ENCODE measurements at places on chromosomes 7 and 10.
A peak's percentile ranks its signal among the peaks of the same experiment; 100 is the strongest.

- no peak for DNase-seq
Measured at GRCh38 chr10:87030912-87031635, 11.0 kb downstream of the FAM25A start.

- DNase-seq: no peak
Measured at GRCh38 chr7:73871163-73872011, 10.4 kb downstream of the TMEM270 start.

DNA sequence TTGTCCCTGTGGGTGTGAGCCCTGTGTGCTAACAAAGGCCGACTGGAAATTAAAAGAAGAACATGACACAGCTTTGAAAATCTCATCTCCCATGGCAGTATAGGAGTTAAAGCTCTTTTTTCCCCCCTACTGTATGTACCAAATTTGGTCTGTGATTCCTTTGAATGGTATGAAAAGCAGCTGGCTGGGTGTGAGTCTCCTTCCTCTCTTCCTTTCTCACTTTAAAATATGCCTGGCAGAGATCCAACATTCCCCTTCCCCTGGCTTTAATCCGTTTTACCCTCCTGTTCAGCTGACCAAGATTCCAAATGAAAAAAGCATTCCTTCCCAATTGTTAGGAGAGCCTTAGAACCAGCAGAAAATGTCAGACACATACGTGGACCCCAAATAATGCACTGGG is 225.0 kb upstream of the CELF2 start:
- DNase-seq: no peak

DNA sequence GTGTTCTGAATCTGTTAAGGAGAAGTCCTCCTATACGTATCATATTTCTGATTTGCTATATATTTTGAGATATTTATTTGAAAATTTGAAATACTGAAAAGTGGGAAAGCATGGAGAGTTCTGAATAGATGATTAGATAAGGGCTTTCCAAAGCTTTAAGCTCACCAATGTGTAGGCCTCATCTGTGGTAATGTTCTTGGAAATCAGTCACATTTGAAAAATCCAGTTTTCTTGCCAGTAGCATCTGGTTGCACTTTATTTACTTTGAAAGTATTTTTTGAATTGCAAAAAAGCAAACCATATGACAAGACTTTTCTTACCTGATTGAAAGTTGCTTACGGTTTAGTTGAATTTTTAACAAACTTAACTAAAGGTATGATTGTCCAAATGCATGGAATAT is 21.7 kb downstream of the ADD3 start:
- no peak for DNase-seq

GRCh38 chr10:95026461-95026860 is 42.8 kb downstream of the CYP2C8 start:
- no peak for DNase-seq

- peak; percentile 81 for DNase-seq
Measured at GRCh38 chr10:132554991-132555647, 17.5 kb downstream of the INPP5A start.

GRCh38 chr7:36199329-36199728 is 46.3 kb downstream of the EEPD1 start:
- DNase-seq: no peak

GRCh38 chr7:11161499-11161898 is 187.8 kb downstream of the PHF14 start:
- DNase-seq: no peak

DNA sequence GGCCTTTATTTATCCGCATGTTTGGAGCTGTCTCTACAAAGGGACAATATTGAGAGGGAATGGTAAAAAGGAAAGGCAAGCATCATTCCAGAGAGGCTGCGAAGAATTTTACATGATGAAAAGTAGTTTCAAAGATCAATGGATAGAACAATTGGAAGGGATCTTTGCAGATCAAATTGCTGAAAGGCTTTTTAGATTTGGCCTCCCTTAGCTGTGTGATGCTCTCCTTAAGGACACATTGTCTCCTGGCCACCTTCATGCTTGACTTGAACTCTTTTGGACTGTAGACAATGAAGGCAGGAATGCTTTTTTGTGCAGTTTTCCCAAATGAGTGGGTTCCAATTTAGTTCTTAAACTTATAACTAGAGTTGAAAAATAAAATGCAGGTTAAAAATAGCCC is 344.7 kb downstream of the ARL4A start:
- DNase-seq: no peak

DNA sequence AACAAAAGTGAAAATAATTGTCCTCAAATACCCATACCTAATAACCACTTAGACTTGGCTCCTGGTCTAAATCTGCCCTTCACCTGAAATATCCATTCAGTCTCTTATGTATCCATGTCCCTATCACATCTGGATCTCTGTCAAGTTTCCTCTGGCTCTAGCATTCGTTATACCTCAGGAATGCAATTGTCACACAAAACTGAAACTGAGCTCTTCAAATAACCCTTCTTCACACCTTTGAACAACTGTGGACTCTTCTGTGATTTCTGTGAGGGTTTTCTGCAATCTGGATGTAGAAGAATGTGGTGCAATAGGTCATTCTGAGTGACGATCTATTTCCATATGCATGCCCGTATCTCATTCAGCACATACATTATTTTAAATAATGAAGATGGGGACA is 53.5 kb upstream of the FGL2 start:
- DNase-seq: no peak

- DNase-seq: no peak
Measured at GRCh38 chr10:28581916-28582315, 49.0 kb downstream of the WAC start.

DNA sequence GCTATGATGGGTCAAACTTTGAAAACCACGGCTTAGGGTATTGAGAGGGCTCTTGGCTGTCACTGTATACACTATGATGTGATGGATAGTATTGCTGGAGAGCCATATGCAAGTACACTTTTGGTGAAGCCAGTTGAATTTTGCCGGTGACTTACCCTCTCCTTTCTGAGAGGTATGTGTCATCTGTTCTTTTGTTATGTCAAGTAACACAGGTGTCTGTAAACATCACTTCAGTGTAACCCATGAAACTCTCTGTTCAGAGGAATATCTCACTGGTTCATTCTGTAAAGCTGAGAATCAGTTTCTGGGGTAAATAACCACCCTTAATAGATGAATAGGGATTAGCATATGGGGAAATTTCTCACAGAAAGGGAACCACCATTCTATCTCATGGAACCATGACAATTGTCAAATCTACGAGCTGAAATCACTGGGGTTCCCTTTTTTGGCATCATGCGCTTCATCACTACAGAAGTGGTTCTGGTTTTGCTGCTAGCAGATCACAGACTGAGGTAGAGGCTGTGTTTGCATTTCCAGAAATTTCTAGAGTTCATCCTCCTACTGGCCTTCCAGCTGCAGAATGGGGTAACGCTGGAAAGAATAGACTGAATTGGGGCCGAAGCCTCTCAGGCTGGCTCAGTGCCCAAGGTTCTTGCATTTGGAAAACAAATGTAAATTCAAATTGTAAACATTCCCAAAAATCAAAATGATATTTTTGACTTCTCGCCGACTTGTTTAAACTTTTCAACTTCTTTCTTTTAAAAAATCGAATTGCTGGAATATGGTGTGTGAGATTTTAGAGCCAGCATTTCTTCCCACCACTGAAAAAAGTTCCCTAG is 83.3 kb upstream of the CREB5 start:
- no peak for DNase-seq

DNA sequence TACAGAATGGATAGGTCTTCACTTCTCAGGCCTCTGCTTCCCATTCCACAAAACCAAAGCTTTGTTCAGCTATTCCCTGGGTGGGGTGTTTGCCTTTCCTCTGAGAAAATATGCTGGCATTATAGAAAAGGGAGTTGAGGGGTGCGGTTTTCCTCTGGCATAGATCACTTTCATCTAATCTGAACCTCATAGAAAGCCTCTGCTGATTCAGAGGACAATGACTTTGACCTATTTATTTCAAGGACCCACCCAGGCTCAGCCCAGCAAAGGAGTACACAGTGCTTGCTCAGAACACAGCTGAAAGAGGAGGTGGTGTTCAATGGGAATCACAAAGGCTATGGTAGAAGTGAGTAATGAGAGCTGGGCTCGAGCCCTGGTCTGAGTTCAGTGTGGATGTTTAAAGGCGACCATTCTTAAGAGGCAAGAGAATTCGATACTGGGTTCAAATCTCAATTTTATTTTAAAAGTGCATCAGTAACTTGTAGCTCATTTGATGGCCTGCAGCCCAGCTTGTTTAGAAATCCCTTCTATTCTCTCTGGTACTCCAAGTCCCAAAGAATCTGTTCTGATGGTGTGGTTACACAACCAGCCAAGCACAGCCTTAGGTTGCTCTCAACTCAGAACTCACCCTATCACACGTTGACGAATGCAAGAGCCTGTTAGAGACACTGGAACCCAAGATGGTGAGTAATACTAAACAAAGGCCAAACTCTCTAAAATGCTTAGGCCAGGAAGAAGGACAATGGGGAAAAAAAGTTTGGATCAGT is 1012.8 kb downstream of the LRMDA start:
- DNase-seq: no peak

DNA sequence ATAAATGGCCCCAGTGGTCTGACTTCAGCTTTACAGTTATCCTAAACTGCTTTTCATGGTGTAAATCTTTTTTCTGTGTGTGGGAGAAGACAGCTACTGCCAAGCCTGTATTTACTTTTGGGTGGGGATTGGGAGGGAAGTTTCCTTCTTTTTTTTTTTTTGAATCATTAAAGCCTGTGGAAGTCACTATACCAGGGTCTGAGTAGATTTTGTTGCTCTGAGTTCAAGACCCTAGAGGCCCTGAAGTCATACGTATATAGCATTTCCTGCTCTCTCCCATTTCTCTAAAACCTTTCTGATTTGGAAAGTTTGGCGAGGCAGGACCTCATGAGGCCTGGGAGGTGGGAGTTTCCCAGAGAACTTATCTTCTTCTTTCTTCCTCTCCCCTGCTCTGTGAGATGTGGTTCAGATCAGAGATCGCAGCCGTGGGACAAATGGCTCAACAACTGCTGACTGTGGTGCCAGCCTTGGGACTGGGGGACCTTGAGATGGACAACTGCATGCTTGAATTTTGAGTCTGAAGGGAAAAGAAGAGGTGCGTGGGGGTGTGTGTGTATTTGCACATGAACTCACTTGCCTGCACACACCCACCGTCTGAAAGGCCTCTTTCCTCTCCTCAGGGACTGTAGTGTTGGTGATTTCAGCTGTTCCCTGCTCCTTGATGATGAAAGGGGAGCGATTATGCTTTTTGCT is 18.1 kb downstream of the LRMDA start:
- no peak for DNase-seq

GRCh38 chr10:94035982-94036765 is 42.4 kb downstream of the PLCE1 start:
- no peak for DNase-seq

DNA sequence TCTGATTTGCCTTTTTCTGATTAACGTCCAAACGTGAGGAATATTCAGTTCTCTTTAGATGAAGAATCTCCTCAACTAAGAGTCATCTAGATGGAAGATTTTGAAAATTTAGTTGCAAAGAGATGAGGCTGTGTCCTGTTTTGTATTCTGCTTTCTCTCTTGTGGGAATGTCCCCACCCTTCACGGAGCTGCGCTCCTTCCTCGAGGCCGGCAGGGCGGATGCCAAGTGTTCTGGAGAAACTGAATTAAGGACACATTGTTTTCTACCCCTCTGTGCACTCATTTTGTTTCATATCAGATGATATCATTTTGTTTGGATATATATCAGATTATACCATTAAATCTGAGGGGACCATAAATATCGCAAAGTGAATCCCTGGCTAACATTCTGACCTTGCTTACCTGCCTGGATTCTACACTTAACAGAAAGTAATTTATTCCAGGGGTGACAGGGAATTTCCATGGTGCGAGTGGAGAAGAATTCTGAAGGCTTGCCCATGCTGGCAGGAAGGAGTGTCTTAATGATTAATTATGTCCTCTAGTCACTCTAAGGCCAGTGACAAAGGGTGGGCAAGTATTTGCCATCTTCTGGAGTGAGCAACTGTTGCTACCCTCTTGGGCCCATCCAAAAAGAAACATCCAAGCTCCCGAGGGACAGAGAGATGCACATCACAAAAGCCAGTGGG is 47.9 kb upstream of the IGFBP3 start:
- DNase-seq: no peak

DNA sequence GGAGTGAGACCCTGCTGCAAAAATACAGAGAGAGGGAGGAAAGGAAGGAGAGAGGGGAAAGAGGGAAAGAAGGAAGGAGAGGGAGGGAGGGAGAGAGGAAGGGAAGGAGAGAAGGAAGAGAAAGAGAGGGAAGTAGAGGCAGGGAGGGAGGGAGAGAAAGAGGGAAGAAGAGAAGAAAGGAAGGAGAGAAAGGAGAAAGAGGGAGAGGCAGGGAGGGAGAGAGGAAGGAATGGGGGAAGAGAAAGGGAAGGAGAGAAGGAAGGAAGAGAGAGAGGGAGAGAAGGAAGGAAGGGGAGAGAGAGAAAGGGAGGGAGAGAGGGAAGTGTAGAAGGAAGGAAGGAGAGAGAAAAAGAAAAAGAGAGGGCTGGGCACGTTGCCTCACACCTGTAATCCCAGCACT is 121.7 kb downstream of the TMEM130 start:
- DNase-seq: no peak

DNA sequence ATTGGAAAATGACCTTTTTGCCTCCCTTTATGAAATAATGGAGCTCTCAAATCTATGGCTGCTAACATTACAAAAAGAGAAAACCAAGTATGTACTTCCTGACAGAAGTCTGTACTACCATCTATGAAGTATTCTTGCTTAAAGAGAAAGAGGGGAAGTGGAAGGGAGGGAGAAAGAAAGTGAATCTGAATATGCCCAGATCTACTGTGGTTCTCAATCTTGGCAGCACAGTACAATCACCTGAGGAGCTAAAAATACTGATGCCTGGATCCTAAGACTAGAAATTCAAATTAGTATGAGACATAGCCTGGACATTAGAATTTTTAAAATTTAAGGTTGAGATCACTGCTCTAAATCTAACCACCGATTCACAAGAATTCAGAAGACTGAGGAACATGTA is 85.2 kb downstream of the IGF2BP3 start:
- DNase-seq: no peak

DNA sequence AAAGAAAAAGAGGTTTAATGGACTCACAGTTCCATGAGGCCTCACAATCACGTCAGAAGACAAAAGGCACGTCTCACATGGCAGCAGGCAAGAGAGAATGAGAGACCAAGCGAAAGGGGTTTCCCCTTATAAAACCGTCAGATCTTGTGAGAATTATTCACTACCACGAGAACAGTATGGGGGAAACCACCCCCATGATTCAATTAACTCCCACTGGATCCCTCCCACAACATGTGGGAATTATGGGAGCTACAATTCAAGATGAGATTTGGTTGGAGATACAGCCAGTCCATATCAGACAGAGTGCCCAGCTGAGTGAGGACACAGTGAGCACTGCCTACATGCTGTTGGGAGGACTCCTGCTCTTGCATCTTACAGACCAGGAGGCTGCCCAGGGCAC is 148.4 kb downstream of the TEX36 start:
- DNase-seq: no peak

- DNase-seq: no peak
Measured at GRCh38 chr7:3075441-3075840, 31.8 kb upstream of the CARD11 start.

DNA sequence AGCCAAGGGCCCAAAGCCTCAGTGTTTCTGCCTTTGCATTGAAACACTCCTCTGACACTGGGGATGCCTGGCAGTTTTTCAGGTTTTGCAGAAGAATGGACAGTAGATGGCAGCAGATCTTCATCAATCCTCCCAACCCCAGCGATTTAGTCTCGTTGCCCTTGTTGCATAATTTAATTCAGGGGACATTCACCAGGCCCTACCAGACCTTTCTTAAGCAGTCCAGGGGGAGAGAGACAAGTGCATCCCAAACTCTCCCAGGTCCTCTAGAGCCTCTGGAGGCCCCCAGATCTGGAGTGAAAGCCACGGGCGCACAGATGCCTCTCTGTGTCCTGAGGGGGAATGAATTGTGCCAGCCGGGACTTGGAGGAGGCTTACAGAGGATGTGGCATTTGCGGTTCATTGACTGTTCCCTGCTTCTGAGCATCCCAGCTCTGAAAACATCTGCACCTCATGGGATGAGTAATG is 29.6 kb downstream of the MINDY4 start:
- peak; percentile 75 for DNase-seq
